ENCODE measurements at places on chromosomes 3 and 15.

DNA sequence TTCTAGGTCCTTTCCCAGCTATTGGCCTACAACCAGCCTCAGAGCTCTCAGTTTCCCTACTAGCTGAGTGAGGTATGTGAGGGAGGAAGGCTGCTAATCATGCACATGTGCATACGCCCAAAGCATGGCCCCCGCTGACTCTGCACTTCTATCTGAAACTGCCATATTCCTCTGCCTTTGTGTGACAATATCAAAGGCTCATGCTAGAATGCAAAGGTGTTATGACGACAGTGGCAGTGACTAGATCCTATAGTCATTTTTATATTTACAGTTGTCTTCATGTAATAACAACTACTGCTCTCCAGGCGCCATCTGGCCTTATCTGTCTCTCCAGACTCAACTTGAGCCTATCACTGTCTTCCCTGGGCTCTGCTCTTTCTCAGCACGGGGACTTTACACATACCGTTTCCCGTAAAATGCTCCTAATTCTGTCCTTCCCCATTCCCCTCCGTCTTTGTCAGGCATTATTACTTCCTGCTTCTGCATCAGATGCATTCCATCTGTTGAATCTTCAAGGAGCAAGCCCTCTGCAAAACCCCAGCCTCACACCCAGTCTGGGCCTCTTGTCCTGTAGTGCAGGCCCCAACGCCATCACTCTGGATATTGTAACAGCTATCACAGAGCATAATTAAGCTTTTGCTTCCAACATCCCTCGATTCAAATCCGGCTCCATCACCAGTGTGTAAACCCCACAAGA is 102.5 kb downstream of the PDCD6IP start:
- no peak for DNase-seq

- no peak for DNase-seq
Measured at GRCh38 chr3:23239211-23240068, 36.3 kb downstream of the UBE2E2 start.

DNA sequence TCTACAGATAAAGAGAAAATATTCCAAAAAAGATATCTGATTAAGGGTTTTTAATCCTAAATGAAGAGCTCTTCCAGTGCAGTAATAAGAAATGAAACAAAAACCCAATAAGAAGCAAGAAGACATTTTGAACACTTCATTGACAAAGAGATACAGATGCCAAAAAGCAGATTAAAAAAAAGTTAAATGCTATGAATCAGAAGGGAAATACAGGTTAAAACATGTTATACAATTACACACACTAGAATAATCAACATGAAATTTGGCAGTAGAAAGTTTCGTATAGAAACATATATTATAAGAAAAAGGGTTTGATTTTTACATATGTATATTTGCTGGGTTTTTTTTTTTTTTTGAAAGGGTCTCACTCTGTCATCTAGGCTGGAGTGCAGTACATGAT is 135.0 kb downstream of the ROBO1 start:
- DNase-seq, result no peak

DNA sequence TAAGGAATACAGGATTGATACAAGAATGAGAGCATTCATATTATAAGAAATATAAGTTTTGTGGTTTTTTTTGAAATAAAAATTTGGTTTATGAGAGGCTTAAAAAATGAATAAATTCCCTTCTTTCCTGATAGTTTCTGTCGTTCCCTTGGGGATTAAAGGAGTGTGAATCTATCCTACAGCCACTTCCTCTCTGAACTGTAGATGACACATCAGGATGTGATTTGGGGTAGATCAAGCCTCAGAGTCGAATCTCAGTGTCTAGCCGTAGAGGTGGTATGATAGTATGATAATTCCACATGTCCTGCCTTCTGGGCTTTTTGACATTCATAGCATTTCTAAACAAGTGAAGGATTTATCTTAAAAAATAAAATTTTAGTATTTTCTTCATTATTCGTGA is 343.1 kb downstream of the LPP start:
- no peak for DNase-seq

DNA sequence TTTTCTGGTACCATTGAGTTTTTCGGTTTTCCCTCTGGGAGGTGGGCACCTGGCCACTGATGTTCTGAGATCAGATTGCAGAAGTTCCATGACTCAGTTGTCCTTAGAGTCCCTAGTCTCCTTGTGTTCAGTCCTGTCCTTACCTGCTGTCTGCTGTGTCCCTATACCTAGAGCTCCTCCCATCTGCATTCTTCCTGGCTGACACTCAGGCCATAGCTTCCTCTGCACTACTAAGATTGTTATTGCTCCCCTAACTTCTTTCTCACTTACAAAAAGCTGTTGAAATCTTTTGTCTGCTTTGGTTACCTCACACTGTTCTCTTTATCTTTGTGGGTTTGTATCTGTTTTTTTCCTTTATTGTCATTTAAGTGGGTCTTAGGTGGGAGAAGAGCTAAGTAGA is 13.2 kb downstream of the USP3 start:
- DNase-seq, result no peak

- DNase-seq, result peak; percentile 43
Measured at GRCh38 chr3:122679085-122679881, 1.4 kb upstream of the PARP14 start.

- no peak for DNase-seq
Measured at GRCh38 chr3:71240034-71240433, 343.5 kb downstream of the FOXP1 start.

GRCh38 chr3:180116203-180116602 is 79.5 kb upstream of the PEX5L start:
- DNase-seq, result no peak

DNA sequence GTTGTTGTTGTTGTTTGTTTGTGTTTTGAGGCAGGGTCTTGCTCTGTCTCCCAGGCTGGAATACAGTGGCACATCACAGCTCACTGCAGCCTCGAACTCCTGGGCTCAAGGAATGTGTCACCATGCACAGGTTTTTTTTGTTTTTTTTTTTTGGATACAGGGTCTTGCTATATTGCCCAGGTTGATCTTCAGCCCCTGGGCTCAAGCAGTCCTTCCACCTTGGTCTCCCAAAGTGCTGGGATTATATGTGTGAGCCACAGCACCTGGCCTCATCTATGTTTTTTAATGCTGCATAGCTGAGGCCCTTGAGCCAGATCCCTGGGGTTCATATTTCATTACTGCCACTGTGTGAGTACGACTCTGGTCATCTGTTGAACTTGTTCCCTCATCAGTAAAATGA is 352.6 kb downstream of the FEZF2 start:
- DNase-seq, result no peak

GRCh38 chr15:31344823-31345605 is 18.4 kb downstream of the KLF13 start:
- DNase-seq, result no peak

DNA sequence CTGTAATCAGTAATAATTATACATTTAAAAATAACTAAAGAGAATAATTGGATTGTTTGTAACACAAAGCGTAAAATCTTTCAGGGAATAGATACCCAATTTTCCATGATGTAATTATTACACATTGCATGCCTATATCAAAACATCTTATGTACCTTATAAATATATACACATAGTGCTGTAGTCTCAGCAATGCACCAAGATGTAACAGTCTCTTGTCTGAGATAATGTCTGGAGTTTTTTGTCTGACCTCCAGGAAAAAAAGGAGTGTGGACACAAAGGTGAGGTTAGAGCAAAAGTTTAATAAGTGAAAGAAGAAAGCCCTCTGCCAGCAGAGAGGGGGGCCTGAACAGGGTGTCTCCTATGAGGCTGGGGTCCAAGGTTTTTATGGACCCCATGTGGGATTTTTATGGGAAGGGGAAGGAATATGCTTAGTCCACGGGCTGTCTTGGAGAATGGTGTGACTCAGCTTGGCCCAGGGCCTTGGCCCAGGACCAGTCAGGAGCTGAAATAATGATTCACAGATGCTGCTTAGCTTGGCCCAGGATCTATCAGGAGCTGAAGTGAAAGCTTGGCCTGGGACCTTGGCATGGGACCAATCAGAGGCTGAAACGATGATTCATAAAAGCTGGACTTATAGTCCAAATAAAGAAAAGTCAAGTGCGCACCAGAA is 545.0 kb downstream of the ZPLD1 start:
- no peak for DNase-seq

DNA sequence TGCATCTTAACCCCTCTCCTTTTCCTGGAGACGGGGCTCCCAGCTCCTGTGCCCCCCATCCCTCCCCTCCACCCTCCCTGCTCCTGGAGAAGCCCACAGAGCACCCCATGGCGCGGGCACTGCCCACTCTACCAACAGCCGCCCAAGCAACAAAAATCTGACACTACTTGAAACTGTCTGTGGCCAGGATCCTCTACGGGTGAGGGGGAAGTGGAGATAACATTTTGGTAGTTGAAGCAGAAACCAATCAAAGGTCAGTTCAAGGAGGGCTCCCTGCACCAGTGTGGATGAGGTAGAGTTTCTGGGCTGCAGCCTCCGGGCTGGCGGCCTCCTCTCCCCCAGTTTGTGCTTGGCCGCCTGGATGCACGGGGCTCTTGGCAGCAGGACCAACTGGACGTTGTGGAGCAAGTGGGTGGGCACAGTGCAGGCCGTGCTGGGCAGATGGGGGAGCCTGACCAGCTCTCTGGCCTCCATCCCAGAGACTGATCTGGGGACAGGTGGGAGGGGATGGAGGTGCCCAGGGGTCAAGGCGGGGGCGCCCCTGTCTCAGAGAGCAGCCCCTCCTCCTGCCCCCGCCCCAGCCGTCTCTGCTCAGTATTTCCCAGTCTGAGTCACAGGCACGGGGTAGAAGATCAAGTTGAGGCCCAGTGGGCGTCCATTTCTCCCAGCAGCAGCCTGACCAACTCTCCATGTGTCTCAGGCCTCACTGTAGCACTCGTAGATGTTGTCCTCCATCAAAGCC is 12.8 kb downstream of the H1-8 start:
- no peak for DNase-seq

DNA sequence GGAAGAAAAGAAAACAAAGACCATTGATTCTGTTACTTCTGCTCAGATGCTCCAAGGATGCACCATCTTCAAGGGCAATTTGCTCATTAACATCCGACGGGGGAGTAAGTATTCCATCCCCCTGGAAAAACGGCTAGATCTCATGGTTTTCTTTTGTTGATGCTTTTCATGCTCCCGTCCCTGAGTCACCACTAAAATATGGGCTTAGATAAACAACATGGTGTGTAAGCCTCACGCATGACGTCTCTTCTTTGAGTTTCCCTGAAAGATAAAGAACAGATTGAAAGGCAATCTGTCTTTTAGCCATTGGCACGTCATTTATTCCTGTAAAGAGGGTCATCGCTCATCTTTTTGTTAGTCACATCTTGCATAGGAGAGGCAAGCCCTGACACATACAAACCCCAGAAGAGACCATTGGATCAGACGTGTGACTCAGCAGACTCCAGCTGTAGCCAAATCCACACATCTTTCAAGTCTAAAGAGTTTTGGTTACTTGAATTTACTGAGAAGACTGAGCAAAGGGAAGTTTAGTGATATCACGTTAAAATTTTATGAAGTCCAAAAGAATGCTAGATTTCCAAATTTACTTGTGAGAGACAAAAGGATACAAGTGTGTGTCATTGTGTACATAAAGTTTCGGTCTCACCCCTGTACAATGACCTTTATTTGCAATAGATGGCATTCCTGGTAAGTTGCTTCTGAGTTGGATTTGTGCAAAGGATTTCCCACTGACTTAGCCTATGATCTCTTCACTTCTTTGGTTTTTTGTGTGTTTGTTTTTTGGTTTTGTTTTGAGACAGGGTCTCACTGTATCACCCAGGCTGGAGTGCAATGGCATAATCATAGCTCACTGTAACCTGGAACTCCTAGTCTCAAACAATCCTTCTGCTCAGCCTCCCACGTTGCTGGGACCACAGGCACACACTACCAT is 110.5 kb downstream of the PGPEP1L start:
- DNase-seq, result no peak

DNA sequence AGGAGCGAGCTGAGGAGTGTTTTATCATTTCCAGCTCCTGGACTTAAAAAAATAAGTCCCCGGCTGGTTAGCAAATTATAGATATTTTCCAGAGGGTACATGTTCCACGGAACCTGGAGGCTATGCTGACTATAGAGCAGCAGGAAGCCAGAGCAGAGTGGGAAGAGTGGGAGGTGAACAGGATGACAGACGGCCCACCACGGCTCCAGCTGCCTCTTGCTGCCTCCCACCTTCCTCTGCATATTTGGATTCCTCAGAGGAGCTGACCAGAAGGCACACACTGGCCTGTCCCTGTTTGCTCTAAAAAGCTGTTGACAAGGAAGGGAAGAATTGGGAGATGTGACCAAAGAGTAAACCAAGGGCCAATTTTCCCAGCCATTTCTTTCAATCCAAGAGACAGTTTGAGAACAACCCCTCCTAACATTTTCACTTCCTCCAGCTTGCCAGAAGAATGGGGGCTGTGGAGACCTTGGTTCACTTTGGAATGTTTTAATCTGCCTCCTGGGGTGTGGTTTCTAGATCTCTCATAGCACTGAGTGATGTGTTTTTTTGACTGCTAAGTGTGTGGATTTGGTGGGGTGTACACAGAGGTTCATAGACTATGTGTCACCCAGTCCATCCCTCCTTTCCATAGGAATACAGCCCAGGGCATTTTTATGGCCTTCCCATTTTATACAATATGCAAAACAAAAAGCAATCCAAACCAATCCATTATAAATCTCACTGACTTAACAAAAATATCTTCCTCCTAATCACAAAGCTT is 36.8 kb downstream of the HGD start:
- DNase-seq, result no peak

DNA sequence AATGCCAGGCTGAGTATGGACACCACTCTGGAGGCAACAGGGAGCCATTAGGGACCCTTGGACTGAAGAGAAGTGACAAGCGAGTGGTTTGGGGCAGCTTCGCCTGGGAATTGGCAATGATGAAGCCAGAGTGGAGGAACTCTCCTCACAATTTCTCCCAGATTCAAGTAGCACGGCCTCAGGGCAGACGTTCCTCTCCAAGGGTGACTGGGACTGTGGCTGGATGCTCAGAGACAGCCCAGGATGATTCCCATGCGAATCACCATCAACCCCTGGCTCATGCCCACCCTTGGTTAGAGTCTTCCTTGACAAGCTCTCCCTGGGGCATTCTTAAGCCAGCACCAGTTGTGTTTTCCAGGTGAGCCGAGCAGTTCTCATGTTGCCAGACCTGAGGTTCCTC is 16.3 kb upstream of the DOCK3 start:
- DNase-seq, result no peak

GRCh38 chr3:155462672-155463071 is 169.2 kb upstream of the STRIT1 start:
- no peak for DNase-seq

All from caudate nucleus (tissue), 63 donors.